Kidney (tissue), 22 donors: ENCODE measurements at places on chromosomes 7 and 10. TPM values are rescaled to one million over a fixed set of nuclear protein-coding genes. Genes with fewer than 3 reads are reported as not detected.

AGAP9 gene
- 10.3 TPM for total RNA-seq

AMZ1 gene
- total RNA-seq: 0.16 TPM

PALD1 gene
- 14.4 TPM for total RNA-seq

LRRC27 gene
- 14.6 TPM for total RNA-seq

POU6F2 gene
- total RNA-seq: 0.47 TPM

GNAT3 gene
- total RNA-seq: not detected

PTPRN2 gene
- 4.8 TPM for total RNA-seq

FFAR4 gene
- total RNA-seq: 1.0 TPM

CLRN3 gene
- 9.4 TPM for total RNA-seq

PDLIM1 gene
- 148 TPM for total RNA-seq

FAS gene
- 45.2 TPM for total RNA-seq

HECW1 gene
- 0.50 TPM for total RNA-seq

ODAD2 gene
- total RNA-seq: 0.44 TPM

SUV39H2 gene
- total RNA-seq: 5.1 TPM

CPA1 gene
- total RNA-seq: 0.50 TPM

CXCL12 gene
- total RNA-seq: 99.5 TPM

VSTM4 gene
- total RNA-seq: 8.5 TPM

CDH23 gene
- total RNA-seq: 6.4 TPM

FAM241B gene
- total RNA-seq: 7.6 TPM

OR13A1 gene
- total RNA-seq: not detected

THSD7A gene
- 24.3 TPM for total RNA-seq
